RPMI7951 (cell line): ENCODE measurements at places on chromosomes 16 and 17.

DNA sequence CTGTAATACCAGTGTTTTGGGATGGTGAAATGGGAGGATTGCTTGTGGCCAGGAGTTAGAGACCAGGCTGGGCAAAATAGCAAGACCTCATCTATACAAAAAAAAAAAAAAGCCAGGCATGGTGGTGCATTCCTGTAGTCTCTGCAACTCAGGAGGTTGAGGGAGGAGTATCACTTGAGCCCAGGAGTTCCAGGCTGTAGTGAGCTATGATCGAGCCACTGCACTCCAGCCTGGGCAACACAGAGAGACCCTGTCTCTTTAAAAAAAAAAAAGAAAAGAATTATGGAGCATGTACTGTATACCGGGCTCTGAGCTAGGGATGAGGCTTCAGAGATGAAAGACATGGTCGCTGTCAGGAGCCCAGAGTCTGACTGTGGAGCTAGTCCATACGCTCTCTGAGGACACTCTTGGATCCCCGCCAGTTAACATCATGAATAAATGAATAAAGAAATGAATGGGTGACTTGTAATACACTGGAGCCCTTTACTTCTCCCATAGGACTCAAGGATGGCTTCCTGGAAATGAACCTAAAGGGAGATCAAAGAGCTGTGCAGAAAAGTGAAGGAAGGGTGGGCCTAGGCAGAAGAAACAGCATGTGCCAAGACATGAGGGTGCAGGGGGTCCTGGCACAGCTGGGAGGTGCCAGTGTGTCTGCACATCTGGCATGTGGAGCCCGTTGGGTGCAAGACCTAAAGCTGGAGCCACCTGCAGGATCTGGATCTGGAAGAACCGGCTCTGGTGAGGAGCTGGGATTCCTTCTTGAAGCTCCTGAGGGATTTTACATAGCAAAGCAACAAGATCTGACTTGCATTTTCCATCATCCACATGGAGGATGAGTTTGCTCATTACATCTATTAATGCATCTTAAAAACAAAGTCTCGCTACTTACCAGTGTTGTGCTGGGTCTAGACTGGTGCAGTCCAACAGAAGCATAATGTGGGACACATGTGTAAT, 120.4 kb downstream of the IRX3 start:
- no peak for DNase-seq

DNA sequence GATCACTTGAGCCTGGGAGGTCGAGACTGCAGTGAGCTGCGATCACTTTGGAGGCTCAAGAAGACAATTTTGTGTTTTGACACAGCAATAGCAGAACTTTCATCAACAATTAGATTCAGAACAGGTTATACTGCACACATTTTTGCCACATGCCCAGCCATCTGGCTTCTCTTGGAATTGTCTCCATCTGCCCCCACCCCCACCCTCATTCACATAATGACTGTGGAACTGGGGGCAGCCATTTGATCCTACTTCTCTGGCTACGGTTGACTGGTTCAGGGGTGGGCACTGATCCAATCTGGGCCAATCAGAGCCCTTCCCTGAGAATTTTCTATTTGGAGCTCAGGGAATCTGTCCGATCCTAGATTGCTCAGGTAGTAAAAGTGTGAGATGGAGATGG, 14.0 kb downstream of the TMEM92 start:
- DNase-seq, result no peak

GRCh38 chr17:5365831-5366230, 53.6 kb downstream of the NUP88 start:
- DNase-seq, result no peak

GRCh38 chr16:62821824-62822223, 785.6 kb upstream of the CDH8 start:
- no peak for DNase-seq

- DNase-seq, result no peak
These were observed 1.6 kb downstream of the PDK2 start for GRCh38 chr17:50096758-50097157.

- no peak for DNase-seq
These were observed 6.2 kb downstream of the LLGL2 start for GRCh38 chr17:75531721-75532072.

GRCh38 chr17:74734256-74734655, 2.8 kb upstream of the RAB37 start:
- DNase-seq, result no peak

- DNase-seq, result no peak
These were observed 66.8 kb downstream of the DNAH17 start for GRCh38 chr17:78510141-78511075.
